Left lung (tissue), 14 donors: ENCODE measurements at places on chromosomes 7 and 10. TPM values are rescaled to one million over a fixed set of nuclear protein-coding genes. Genes with fewer than 3 reads are reported as not detected.
A peak's percentile ranks its signal among the peaks of the same experiment; 100 is the strongest.

DNA sequence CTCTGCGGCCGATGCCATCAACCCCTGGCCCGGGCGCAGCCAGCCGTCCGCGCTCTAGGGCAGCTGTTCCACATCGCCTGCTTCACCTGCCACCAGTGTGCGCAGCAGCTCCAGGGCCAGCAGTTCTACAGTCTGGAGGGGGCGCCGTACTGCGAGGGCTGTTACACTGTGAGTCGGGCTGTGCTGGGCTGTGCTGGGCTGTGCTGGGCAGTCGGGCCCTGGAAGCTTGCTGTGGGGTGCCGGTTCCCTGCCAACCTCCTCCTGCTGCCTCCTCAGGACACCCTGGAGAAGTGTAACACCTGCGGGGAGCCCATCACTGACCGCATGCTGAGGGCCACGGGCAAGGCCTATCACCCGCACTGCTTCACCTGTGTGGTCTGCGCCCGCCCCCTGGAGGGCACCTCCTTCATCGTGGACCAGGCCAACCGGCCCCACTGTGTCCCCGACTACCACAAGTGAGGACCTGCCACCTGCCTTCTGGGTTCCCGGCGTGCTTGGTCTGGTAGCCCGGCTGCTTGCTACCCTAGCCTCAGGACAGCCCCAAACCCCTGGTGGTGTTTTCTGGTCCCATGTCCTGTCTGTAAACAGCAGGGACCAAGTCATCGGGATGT, 7.5 kb downstream of the ZYX start:
- DNase-seq: peak; percentile 78

Gene ZNF365
- total RNA-seq: 1.4 TPM

DNA sequence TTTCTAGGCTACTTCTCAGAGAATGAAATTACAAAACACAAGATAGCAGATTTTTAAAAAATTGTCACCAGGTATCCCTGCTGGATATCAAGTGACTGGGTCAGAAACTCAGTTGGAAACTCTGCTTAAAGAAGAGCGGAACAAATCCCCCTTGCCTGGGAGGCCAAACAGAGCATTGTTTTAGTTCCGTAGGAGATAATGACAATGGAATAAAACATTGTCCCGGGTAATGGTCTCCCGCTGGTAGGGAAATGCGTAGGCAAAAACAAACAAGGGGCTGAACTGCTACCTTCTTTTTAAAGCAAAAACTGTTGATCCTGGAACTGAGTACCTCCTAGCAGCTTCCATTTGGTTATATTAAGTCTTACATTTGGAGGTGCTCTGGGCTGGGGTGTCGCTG, 21.3 kb upstream of the VAX1 start:
- DNase-seq: no peak

DNA sequence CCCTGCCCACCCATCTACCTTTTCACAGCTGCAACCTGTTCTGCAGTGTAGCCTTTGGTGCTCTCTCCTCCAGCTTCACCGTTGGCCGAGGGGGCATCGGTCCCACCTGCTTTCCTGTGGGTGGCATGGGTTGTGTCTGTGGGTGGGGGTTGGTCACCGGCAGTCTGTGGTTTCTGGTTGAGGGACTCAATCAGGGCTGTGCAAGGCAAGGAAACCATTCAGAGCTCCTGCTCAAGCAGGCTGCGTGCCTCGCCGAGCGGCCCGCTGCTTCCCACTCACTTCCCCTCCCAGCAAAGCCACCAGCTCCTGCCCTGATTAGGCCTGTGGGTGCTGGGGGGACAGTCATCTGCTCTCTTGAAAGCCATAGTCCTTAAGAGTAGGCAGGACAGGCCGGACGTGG, 9.8 kb downstream of the DNAJB12 start:
- DNase-seq: no peak

DNA sequence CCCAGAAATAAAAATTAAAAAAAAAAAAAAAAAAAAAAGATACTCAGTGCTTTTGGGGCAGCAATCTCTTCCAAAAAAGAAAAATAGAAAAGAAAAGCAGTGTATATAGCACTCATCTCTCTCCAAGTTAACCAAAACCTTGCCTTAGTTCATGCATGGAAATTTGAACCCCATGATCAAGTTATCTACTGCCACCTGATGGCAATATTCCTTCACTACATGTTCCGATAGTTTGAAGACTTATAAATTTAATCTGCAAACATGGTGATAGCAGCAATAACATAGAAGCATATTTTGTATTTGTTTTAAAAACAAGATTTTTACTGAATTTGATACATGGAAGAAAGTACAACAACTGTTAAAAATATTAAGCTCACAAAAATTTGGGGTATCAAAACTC, 48.6 kb upstream of the SLIT1 start:
- DNase-seq: no peak

GRCh38 chr7:87564296-87564963, 36.3 kb downstream of the ABCB1 start:
- peak; percentile 37 for DNase-seq

Gene PLA2G12B
- total RNA-seq: 2.2 TPM

DNA sequence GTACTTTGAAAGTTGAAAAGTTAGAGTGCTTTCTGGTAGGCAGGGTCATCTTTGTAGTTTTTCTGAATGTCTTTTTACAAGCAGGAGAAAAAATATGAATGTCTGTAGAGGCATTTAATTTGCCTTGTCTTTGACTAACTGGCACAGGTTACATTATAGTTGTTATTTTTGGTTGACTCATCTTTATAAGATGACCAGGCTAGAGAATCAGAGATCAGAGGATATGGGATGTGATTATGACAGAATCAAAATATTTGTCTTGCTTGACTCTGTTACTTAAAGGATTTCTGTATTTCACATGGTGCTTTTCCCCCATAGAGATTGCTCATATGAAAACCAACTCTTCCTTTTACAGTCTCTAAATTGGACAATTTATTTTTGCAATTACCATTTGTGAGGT, 2.4 kb downstream of the ZMYND11 start:
- no peak for DNase-seq

DNA sequence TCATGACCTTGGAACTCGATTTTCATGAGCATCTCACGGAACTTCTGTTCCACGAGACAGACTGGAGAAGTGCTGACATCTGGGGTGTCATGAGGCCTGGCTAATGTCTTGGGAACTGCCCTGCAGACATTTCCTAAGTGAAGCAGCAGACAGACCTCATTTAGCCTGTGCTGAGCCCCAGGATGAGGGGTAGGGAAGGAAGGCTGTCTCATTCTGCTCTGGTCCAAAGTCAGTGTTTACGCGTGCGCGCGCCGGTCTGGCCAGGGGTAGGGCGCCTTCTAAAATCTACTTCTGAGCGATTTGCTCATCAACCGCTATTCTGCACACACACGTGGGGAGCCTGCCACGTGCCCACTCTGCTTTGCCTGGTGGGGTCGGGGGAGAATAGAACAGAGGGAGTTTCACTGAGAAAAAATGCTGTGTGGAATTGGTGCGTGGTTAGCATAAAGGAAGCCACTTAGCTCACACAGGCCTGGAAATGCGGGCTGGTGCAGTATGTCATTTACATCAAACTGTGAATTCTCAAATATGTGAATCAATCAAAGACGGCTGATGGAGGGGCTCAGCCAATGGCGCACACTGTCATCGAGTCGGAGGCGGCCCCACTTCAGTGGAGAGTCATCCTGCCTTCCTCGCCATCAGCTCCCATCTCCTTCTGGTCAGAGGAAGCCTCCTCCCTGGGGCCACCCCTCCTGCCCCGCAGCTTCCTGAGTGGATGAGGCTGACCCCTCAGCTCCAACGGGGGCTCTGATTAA, 335.1 kb downstream of the ADARB2 start:
- no peak for DNase-seq

- DNase-seq: no peak
Measured at GRCh38 chr7:7272294-7272693, 90.0 kb downstream of the C1GALT1 start.

GRCh38 chr7:132023466-132023865, 467.0 kb upstream of the PODXL start:
- no peak for DNase-seq

GRCh38 chr7:104584620-104585019, 256.2 kb downstream of the LHFPL3 start:
- no peak for DNase-seq
